ENCODE measurements at places on chromosomes 12 and 14.

- DNase-seq: no peak
- H3K4me3 ChIP-seq: no peak overlapping the region
- no peaks in the 10 kb centered on the region for H3K36me3 ChIP-seq
Measured at GRCh38 chr14:94320243-94320642, 2.9 kb downstream of the SERPINA6 start.

GRCh38 chr12:71295953-71296352, 138.2 kb upstream of the TSPAN8 start:
- H3K4me1 ChIP-seq: no peaks in the 10 kb centered on the region
- no peak for DNase-seq
- no peak overlapping the region for H3K27ac ChIP-seq
- H3K4me3 ChIP-seq: no peak overlapping the region
- H3K27me3 ChIP-seq: no peaks in the 10 kb centered on the region

GRCh38 chr14:56774503-56774902, 35.8 kb downstream of the OTX2 start:
- H3K36me3 ChIP-seq: no peaks in the 10 kb centered on the region
- no peak overlapping the region for H3K4me3 ChIP-seq
- H3K27me3 ChIP-seq: peaks cover 4% of the 10 kb centered on the region
- H3K4me1 ChIP-seq: no peaks in the 10 kb centered on the region
- no peak for DNase-seq

- no peak for DNase-seq
- no peak overlapping the region for H3K27ac ChIP-seq
- H3K4me3 ChIP-seq: no peak overlapping the region
- no peaks in the 10 kb centered on the region for H3K4me1 ChIP-seq
- no peaks in the 10 kb centered on the region for H3K36me3 ChIP-seq
- H3K27me3 ChIP-seq: no peaks in the 10 kb centered on the region
Measured at GRCh38 chr14:80419769-80420168, 208.5 kb upstream of the DIO2 start.

DNA sequence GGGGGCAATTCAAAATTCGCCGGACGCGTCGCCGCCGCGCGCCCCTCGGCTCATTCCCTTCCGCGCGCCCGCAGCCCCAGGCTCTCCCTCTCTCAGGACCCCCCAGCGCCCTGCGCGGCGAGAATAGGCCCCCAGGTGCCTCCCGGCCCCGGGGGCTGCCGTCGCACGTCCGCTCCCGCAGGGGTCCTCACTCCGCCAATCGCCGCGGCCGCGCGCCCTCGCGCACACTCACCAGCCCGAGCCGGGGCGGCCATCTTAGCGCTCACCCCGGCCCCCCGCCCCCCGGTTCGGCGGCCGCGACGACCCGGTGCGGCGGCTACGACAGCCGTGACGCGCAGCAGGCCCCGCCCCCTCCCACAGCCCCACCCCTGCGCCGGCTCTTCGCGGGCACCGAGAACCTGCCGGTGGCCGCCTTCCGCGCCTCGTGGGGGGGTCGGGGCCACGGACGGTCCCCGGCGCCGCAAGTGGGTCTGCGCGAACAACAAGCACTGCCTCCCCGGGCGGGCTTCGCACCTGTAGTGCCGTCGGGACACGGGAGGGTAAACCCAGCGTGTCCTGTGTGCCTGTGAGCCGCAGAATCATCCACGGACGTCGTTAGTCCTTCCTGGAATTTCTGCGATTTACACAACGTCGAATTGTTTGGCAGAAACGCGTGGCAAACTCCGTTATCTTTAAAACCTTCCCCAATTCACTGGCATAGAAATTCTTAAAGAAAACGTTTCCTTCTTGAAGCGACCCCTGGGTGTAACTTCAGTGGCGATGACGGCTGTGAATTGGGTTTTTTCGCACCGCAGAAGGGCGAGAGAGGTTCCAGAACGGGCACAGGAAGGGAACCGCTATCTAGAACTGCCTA, 2.5 kb downstream of the USP44 start:
- no peaks in the 10 kb centered on the region for H3K27me3 ChIP-seq
- DNase-seq: peak; percentile 64
- H3K4me3 ChIP-seq: peak overlapping the region; percentile 88
- peaks cover 17% of the 10 kb centered on the region for H3K4me1 ChIP-seq

- peaks cover 46% of the 10 kb centered on the region for H3K4me1 ChIP-seq
- peak overlapping the region; percentile 90 for H3K27ac ChIP-seq
Measured at GRCh38 chr12:123085066-123085465, 65.8 kb downstream of the PITPNM2 start.

DNA sequence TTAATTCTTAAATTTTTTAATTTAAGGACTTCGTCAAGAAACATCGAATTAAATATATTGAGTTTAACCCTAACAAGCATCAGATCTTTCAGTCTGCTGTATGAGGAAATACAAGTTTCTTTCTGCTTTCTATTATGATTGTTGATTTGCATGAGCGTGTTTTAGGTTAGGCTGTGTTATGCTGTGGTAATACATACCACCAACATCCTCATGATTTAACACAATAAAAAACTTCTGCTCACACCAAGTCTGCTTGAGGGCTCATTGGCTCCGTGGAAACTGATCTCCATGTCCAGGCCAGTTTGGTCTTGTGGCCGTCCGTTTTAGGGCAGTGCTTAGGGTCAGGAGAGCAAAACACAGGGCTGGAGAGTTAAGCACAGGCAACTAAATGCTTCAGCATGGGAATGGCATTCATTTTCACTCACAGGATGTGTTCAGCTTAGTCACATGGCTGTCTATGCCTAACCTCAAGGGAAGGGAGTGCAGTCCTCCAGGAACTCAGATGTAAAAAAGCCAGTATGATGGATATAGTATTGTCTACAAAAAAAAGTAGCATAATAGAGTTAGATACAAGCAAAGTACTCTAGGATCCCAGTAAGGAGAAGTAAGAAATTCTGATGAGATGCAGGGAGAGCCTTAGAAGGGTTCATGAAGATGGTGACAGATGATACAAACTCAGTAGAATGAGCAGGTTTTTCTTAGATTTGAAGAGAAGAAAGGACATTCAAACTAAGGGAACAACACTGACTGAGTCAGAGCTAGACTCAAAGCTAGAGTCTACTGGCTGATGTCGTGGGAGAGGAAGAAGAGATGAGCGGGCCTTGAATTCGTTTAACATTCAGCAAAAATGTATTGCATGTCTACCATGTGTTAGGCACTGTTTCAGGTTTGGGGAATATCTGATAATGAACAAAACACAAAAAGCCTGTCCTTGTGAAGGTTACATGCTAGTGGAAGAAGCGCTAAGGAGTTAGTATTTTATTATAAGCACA, 16.3 kb downstream of the MARK3 start:
- DNase-seq: no peak
- H3K4me3 ChIP-seq: peak overlapping the region; percentile 37
- H3K4me1 ChIP-seq: peaks cover 31% of the 10 kb centered on the region
- no peaks in the 10 kb centered on the region for H3K27me3 ChIP-seq
- H3K27ac ChIP-seq: peak overlapping the region; percentile 36
- H3K36me3 ChIP-seq: no peaks in the 10 kb centered on the region

- H3K27me3 ChIP-seq: peaks cover 7% of the 10 kb centered on the region
- no peak for DNase-seq
- H3K4me3 ChIP-seq: no peak overlapping the region
- H3K36me3 ChIP-seq: peaks cover 2% of the 10 kb centered on the region
- H3K4me1 ChIP-seq: no peaks in the 10 kb centered on the region
- no peak overlapping the region for H3K27ac ChIP-seq
Measured at GRCh38 chr12:106042037-106042436, 96.7 kb downstream of the NUAK1 start.

GRCh38 chr14:32786886-32787285, 151.8 kb upstream of the NPAS3 start:
- H3K4me3 ChIP-seq: no peak overlapping the region
- no peak overlapping the region for H3K27ac ChIP-seq
- no peak for DNase-seq
- H3K27me3 ChIP-seq: no peaks in the 10 kb centered on the region
- peaks cover 2% of the 10 kb centered on the region for H3K36me3 ChIP-seq

- H3K27ac ChIP-seq: peak overlapping the region; percentile 65
- peak; percentile 24 for DNase-seq
- H3K4me1 ChIP-seq: peaks cover 16% of the 10 kb centered on the region
- peak overlapping the region; percentile 83 for H3K4me3 ChIP-seq
- no peaks in the 10 kb centered on the region for H3K36me3 ChIP-seq
Measured at GRCh38 chr12:123532019-123532418, 1.5 kb downstream of the RILPL1 start.

DNA sequence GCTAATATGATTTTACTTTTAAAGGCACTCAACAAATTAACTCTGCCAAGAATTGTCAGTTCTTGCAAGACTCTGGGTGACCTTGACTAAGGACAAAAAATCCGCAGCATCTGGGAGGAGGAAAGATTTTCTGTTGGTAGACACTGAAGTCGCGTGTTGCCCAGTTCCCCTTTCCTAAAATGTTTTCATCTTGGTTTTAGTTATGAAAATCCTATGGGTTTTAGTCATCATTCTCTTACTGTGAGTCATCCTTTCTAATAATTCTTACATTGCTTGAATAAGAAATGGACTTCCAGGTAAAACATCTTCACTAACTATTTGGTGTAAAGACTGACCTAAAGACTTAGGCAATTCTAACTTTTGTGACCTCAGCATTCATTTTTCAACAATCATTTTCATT, 9.1 kb downstream of the GSG1 start:
- no peaks in the 10 kb centered on the region for H3K27me3 ChIP-seq
- no peak overlapping the region for H3K27ac ChIP-seq
- no peak overlapping the region for H3K4me3 ChIP-seq

GRCh38 chr14:53064475-53064874, 88.6 kb downstream of the DDHD1 start:
- no peak for DNase-seq
- H3K36me3 ChIP-seq: peaks cover 21% of the 10 kb centered on the region
- H3K4me1 ChIP-seq: no peaks in the 10 kb centered on the region
- no peak overlapping the region for H3K4me3 ChIP-seq
- peak overlapping the region; percentile 67 for H3K27ac ChIP-seq

DNA sequence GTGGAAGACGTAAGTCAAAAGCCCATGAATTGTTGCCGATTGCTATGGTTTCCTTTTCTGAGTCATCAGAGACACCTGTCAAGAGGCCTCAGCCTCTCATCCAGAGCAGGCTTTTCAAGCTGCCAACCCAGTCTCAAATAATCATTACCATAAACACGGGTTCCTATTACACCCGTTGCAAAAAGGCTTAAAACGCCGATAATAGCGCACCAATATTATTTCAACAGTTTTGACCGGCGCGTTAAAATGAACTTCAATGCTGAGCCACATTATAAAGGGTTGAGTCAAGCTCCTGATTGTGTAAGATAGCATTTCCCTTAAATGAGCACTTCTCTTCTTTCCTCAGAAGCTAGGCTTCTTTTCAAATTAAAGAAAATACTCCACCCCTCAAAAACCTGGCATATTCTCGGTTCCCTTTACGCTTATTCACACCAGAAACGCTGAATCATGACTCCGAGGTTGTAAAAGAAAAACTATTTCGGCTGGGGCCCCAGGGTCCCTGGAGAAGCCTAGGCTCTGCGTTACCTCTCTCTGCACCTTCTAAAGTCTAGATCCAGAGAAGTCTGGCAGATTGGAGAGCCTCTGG, 1.4 kb downstream of the TMTC1 start:
- H3K27me3 ChIP-seq: peaks cover 3% of the 10 kb centered on the region
- no peak overlapping the region for H3K27ac ChIP-seq
- no peak for DNase-seq
- no peaks in the 10 kb centered on the region for H3K4me1 ChIP-seq
- no peak overlapping the region for H3K4me3 ChIP-seq

GRCh38 chr14:54818201-54819133, 84.2 kb downstream of the GCH1 start:
- no peaks in the 10 kb centered on the region for H3K36me3 ChIP-seq
- DNase-seq: no peak
- no peak overlapping the region for H3K27ac ChIP-seq
- H3K4me1 ChIP-seq: no peaks in the 10 kb centered on the region

- H3K36me3 ChIP-seq: peaks cover 13% of the 10 kb centered on the region
- H3K4me3 ChIP-seq: no peak overlapping the region
- no peak overlapping the region for H3K27ac ChIP-seq
- no peak for DNase-seq
- H3K4me1 ChIP-seq: peaks cover 18% of the 10 kb centered on the region
Measured at GRCh38 chr14:24183014-24183481, 5.6 kb downstream of the IPO4 start.

DNA sequence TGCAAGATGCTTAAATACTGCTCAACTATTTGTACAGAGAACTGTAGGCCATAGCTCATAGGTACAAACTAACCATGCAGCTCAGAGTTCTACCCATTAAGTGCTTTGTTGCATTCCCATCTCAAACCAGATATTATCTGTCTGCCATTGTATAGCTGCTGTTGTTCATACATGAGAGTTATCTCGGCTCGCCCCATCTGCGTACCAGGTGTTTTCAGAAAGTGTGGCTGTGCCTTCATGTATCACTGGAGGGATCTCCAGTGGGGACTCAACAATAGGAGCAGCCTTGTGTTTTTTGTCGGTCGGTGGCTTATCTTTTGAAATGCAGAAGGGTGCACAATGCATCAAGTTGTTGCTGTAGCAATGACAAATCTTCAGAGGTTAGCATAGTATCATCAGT, 678.3 kb downstream of the RERGL start:
- H3K4me1 ChIP-seq: no peaks in the 10 kb centered on the region
- H3K4me3 ChIP-seq: no peak overlapping the region
- DNase-seq: no peak
- no peak overlapping the region for H3K27ac ChIP-seq
- no peaks in the 10 kb centered on the region for H3K27me3 ChIP-seq
- no peaks in the 10 kb centered on the region for H3K36me3 ChIP-seq

DNA sequence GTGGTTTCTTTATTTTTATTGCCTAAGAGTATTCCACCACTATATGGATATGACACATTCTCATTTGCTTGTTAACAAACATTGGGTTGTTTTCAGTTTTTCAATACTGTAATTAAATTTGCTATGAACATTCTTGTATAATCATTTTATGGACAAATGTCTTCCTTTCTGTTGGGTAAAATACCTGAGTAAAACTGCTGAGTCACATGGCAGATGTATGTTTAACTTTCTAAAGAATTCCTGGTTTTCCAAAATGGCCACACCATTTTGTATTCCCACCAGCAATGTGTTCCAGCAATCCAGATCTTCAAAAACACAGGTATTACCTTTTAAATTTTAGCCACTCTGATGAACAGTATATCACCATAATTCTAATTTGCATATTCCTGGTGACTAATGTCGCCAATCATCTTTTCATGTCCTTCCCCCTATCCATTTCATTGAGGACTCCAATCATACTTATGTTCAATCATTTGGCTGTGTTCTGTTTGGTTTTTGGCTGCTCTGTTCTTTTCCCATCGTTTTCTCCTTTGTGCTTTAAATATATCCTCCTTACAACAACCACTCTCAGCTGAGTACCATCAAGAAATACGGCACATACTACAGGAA, 36.0 kb downstream of the CDK17 start:
- peaks cover 6% of the 10 kb centered on the region for H3K36me3 ChIP-seq
- no peak overlapping the region for H3K4me3 ChIP-seq
- H3K4me1 ChIP-seq: peaks cover 36% of the 10 kb centered on the region
- H3K27ac ChIP-seq: no peak overlapping the region
- H3K27me3 ChIP-seq: no peaks in the 10 kb centered on the region

Data from memory B cell (primary cell).